Activated CD4-positive, CD25-positive, alpha-beta regulatory T cell (primary cell): ENCODE measurements at places on chromosomes 5 and 9.
A peak's percentile ranks its signal among the peaks of the same experiment; 100 is the strongest.

- no peak for DNase-seq
Observed at GRCh38 chr9:127064335-127064734, 58.1 kb downstream of the ANGPTL2 start.

DNA sequence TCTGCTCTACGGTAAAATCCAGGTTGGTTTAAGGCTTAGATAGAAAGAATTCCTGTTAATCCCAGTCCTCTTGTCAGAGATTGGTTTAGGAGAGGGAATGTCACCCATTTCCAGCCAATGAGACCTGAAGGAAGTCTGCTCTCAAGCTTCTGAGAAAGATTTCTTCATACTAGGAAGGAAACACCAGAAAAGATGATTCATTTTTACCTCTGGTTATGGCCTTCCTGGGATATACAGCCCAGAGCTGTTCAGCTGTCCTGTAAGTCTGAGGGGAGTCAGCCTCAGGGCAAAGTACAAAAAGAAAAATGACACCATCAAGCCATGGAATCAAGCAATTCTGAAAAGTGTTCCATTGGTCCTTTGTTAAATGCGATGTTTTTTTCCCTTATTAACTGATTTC lies 18.6 kb upstream of the CFAP95 start:
- DNase-seq, result no peak

DNA sequence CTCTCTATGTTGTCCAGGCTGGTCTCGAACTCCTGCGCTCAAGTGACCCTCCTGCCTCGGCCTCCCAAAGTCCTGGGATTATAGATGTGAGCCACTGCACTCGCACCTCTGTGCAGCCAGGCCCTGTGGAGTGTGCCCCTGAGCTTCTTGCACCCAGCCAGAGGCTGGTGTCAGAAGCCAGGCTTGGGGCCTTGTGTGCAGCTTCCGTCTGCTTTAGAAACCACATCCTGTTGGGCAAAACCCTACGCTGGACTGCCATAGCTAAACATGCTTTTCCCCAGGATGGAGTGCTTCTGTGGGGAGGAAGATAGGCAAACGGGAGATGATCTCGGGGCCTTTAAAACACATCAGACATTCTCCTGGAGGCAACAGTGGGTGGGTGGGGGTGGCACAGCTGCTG lies 40.1 kb downstream of the PRRT1B start:
- DNase-seq, result no peak

GRCh38 chr5:16736158-16736995 lies 119.6 kb upstream of the RETREG1 start:
- DNase-seq, result no peak

- no peak for DNase-seq
Observed at GRCh38 chr9:84323858-84324257, 16.7 kb downstream of the SLC28A3 start.

GRCh38 chr5:132488590-132488989 lies 2.0 kb downstream of the IRF1 start:
- no peak for DNase-seq

GRCh38 chr5:61313960-61314681 lies 17.9 kb upstream of the ZSWIM6 start:
- no peak for DNase-seq

GRCh38 chr5:86929123-86929766 lies 311.5 kb downstream of the COX7C start:
- DNase-seq, result no peak

DNA sequence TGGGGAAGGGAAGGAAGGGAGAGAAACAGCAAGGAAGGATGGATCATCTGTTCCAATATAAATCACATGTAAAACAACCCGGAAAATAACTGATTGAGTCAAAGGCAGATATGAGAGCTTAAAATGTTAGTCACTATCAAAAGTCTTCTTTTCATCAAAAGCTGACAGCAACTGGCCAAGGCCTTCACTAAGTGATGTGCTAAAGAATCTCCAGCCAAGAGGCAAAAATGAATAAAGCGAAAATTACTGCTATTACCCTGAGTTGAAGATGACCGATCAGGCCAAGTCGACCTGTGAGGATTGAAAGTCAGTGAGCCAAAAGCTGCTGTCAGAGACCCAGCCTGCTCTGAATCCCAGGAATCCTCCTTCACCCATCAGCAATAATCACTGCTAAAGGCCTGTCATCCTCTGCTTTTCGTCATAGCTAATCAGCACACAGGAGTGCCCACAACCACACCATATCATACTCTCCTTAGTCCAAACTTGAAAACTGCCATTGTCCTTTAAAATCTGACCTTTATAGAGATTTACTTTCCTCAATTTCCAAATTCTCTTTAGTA lies 736.9 kb downstream of the TLE1 start:
- no peak for DNase-seq

GRCh38 chr5:65986050-65986451 lies 59.7 kb downstream of the ERBIN start:
- DNase-seq, result no peak

GRCh38 chr9:134913713-134914500 lies 3.8 kb downstream of the FCN1 start:
- DNase-seq, result no peak

DNA sequence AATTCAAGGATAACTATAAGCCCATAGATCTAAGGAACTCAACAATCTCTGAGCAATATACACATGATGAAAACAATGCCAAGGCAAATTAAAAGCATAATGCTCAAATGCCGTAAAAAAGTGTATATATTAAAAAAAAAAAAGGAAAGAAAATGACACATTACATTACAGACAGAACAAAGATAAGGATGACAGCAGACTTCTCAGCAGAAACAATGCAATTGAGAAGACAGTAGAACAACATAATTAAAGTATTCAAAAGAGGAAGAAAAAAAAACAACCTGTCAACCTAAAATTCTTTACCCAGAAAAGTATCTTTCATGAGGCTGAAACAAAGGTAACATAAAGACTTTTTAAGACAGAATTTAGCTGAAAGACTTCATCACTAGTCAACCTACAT lies 591.7 kb downstream of the ZNF608 start:
- no peak for DNase-seq

GRCh38 chr5:164869325-164869724 lies 1363.9 kb downstream of the MAT2B start:
- no peak for DNase-seq

DNA sequence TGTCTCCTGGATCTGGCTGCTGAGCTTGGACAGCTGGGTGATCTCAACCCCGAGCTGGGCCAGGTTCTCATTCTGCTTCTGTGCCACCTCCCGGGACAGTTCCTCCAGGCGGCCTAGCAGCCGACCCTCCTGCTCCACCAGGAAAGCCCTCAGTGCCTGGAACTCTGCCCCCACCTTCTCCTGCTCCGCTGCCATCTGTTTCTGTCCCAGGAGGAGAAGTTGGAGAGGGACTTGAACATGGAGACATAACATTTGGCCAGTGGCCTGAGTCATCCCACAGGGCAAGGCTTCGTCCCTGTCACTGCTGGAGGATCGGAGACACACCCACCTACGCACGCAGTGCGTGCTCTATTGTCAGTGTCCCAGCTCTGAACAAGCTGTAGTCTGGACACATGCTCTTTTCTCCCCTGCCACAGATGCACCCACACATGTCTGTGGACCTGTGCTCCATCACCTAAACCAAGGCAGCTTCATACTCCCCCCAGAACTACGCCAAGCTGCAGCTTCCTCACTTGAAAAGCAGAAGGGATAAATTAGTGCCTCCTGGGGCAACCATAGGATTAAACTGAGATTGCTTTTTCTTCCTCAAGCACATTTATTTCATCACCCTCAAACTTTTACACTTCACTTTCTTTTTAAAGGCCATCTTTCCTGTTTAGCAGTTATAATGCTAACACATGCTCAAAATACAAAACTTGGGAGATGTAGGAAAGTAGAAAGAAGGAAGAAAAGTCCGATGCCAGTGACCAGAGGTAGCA lies 4.9 kb downstream of the TRIM7 start:
- no peak for DNase-seq

DNA sequence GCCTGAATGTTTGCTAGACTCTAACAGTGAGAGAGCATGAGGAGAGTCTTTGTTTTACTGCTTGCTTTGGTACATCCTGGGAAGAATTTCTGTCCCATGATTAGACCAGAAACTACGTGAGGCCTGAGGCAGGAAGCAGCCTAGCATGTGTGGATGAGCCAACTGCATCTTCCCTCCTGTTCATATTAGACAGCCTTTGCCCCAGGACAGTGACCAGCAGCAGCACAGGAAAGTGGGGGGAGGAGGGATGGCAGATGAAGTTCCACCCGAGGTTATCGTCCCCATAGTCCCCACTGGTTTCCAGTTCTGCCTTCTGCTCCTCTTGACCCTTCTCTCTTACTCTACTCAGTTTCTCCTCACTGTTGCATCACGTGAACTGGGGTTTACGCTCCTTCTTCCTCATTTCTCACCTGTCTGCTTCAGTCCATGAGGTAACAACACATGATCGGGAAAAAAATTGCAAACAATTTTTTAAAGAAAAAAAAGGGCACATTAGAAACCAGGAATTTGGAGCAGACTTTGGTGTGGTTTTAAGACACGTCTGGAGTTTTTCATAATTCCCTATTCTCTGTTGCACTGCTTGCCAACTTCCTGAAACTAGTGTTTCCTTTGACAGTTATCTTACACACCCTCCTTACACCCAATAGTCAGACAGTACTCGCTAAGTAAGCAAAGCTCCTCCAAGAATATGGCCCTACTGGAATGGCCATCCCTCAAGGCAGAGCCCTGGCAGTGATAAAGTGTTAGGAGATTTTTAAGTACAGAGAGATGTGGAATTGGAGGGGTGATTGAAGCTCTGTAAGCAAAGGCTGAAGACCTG lies 84.1 kb downstream of the SNX18 start:
- no peak for DNase-seq

GRCh38 chr5:107744418-107745330 lies 73.9 kb upstream of the EFNA5 start:
- no peak for DNase-seq

GRCh38 chr9:116453785-116454184 lies 233.3 kb upstream of the TRIM32 start:
- DNase-seq, result no peak

DNA sequence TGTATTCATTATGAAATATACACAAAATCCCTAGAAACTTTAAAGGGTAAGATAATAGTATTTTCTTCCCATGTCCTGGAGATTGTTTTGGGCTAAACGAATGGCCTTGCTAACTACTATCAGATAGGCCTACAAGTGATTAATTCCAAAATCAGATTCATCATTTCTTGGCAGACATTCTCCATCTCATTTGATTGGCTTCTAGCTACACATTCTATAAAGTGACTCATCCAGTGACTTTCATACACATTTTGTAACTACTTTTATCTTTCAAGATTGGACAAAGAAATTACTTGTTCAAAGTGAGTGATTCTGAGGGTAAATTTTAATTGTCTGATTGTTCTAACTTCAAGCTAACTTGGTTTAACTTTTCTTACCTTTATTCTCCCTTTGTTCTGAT lies 93.3 kb downstream of the RAPGEF6 start:
- DNase-seq, result no peak

DNA sequence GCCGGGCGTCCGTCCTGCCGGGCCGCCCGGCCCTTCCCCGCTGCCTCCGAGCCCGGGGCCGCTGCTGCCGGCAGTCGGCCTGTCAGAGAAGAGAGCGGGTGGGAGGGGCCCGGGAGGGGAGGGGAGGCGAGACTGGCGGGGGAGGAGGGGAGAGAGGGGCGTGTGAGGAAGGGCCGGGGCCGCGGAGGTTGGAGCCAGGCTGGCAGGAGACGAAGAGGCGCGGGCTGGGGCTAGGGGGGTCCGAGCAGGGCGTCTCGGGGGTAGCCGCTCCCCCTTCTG lies 570 bp downstream of the CREBRF start:
- peak; percentile 87 for DNase-seq

GRCh38 chr5:18745988-18746615 lies 1111.8 kb downstream of the TAF11L14 start:
- DNase-seq, result no peak

DNA sequence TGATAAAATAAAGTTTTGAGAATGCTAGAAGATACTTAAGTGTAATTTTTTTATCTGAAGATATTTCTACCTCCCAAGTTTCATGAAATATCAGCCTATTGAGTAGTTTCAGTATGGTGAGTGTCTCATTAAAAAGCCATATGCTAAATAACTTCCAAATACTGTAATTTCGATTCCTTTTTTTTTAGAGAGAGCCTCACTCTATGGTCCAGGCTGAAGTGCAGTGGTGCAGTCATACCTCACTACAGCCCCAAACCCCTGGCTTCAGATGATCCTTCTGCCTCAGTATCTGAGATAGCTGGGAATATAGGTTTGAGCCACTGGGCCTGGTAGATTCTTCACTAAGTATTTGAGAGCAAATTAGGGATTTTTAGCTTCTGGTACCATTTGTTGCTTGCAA lies 24.5 kb downstream of the CDC42SE2 start:
- no peak for DNase-seq

GRCh38 chr9:13358128-13358527 lies 78.6 kb upstream of the MPDZ start:
- DNase-seq, result no peak

DNA sequence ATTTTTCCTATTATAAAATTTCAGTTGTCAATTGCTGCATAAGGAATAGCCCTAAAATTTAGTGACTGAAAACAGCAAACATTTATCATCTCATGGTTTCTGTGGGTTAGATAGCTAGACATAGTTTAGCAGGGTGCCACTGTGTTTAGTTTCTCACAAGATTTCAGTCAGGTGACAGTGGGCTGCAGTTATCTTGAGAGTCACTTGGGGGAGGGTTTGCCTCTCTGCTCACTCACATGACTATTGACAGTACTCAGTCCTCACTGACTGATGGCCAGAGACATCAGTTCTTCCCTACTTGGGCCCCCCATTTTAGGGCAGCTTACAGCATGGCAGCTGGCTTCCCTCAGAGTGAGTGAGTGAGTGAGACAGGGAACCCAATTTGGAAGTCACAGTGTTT lies 42.0 kb downstream of the PBX3 start:
- no peak for DNase-seq

DNA sequence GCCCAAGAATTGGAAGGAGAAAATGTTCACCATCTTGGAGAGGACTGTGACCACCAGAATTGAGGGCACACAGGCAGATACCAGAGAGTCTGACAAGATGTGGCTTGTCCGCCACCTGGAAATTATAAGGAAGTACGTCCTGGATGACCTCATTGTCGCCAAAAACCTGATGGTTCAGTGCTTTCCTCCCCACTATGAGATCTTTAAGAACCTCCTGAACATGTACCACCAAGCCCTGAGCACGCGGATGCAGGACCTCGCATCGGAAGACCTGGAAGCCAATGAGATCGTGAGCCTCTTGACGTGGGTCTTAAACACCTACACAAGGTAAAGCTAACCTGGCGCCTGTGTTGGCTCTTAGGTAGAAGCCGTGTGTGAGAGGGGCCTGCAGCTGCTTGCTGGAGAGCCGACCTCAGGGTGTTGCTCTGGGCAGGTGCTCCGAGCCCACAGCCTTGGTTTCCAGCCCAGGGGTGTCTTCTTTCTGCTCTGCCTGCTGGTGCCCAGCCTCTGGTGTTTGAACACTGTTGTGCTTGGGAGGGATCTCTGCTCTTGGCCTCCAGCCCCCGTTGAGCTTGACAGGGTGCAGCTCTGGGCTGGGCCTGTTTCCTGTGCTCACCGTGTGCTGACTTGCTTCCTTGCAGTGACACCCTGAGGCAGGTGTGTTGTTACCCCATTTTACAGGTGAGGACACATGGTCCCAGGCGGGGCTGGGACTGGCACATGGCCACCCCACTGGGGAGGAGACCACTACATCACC lies 10.9 kb downstream of the EXOC3 start:
- no peak for DNase-seq
